Neural crest cell (in vitro differentiated cells): ENCODE measurements at places on chromosomes 4 and X. TPM values are rescaled to one million over a fixed set of nuclear protein-coding genes. Genes with fewer than 3 reads are reported as not detected.

The KIF4A gene
- 57.8 and 58.5 TPM in 2 replicates for total RNA-seq

DNA sequence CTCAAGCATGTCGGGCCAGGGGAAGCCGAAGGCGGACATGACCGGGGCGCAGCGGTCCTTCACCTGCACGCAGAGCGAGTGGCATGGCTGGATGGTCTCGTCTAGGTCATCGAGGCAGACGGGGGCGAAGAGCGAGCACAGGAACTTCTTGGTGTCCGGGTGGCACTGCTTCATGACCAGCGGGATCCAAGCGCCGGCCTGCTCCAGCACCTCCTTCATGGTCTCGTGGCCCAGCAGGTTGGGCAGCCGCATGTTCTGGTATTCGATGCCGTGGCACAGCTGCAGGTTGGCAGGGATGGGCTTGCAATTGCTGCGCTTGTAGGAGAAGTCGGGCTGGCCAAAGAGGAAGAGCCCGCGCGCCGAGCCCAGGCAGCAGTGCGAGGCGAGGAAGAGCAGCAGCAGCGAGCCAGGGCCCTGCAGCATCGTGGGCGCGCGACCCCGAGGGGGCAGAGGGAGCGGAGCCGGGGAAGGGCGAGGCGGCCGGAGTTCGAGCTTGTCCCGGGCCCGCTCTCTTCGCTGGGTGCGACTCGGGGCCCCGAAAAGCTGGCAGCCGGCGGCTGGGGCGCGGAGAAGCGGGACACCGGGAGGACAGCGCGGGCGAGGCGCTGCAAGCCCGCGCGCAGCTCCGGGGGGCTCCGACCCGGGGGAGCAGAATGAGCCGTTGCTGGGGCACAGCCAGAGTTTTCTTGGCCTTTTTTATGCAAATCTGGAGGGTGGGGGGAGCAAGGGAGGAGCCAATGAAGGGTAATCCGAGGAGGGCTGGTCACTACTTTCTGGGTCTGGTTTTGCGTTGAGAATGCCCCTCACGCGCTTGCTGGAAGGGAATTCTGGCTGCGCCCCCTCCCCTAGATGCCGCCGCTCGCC is at the start of gene SFRP2:
SFRP2 (minus strand) TSS at position 671 of the 864 bp plus-strand sequence; CDS start at position 423, 248 bp downstream.
- DNase-seq, result peak; percentile 68

DNA sequence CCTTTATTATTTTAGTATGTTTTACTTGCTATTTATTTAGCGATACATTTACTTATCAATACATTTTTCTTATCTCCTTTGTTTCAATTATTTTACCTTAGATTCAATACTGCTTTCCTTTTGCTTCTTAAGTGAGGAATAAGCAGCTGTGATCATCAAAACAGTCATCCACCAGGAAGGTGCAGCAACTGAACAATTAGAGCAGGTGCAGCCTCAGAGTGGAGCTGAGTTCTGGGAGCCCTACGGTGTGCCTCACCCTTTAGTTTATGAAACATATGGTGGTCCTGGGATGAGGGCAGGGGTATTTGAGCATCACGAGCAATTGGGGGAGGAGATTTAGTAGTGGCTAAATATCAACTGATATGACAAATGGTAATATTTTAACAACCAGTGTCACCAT is 111.0 kb downstream of the FRYL start:
- DNase-seq, result no peak

- no peak for DNase-seq
These were observed 68.7 kb downstream of the PAK3 start for GRCh38 chrX:111164728-111165127.

The FAM47B gene
- total RNA-seq, result not detected in 2 replicates

DNA sequence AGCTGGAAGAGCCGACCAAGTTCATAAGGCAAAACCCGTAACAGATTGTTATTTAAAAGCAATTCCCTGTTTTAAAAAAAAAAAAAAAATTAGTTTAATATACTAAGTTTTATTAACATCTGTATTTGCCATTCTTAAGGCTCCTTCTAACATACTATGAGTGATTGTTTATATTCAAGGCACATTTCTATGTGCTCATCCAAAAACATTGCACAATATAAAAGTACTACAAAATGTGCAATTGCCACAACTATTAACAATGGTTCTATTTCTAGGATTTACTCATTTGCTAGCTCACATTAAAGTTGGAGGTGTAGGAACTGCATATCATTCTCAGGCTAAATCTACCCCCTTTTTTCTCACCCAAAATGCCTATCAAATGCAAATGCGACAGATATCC is 46.1 kb downstream of the CNOT6L start:
- no peak for DNase-seq

DNA sequence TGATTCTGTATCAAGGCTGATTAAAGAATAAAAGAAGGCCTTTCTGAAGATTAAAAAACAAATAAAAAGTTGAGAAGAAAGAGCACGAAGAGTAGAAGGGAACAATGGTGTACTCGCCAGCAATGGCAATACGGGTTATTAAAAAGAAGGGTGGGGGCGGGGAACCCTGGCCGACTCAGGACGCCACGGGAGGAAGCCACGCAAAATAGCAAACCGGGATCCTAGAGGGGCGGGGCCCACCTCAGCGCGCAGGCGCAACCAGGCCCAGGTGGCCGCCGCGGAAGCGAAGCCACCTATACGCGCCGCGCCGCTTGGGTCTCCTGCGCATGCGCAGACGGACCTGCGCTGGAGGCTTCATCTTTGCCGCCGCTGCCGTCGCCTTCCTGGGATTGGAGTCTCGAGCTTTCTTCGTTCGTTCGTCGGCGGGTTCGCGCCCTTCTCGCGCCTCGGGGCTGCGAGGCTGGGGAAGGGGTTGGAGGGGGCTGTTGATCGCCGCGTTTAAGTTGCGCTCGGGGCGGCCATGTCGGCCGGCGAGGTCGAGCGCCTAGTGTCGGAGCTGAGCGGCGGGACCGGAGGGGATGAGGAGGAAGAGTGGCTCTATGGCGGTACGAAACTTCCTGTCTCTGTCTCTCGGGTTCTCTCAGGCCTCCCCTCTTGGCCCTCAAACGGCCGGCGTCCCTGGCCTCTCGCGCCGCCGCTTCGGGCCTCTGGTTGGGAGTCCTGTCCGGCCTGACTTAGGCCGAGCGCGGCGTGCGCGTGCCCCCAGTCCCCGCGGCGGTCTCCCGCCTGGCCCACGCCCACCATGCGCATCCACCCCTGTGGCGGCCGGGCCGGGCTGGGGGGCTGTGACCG is at the start of gene FIP1L1:
FIP1L1 (plus strand) TSS at position 323 of the 852 bp plus-strand sequence; CDS start at position 521, 198 bp downstream.
- DNase-seq, result peak; percentile 90

DNA sequence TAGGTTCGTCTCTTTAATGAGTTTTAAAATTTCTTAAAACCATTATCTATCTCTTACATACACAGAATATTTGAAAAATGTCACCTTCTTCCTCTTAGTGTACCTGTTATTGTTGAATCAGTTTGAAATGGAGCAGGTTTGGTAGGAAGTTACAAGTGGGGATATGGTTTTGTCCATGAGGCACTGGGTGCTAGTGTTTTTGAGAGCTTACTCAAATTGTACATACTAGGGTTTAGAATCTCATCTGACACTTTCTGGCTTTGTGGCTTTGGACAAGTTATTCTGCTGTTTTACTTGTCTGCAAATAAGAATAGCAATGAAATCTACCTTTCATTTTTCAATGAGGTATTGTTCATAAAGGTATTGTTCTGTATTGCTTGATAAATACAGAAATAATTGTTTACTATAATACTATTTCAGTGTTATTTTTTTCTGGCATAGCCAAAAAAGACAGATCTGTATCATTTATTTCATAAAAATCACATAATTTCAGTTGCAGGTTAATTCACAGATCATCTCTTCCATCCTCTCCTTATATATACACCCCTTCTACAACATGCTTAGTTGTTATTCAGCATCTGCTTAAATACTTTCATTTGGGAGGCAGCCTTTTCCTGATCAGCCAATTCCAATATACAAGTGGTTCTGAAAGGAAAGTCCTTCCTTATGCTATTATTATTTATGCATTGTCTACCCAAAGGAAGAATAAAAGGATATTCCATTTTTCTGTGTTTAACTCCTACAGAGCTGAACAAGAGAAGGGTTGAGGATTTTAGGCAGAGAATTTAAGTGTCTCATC is 13.3 kb downstream of the NCAPG start:
- DNase-seq, result no peak

DNA sequence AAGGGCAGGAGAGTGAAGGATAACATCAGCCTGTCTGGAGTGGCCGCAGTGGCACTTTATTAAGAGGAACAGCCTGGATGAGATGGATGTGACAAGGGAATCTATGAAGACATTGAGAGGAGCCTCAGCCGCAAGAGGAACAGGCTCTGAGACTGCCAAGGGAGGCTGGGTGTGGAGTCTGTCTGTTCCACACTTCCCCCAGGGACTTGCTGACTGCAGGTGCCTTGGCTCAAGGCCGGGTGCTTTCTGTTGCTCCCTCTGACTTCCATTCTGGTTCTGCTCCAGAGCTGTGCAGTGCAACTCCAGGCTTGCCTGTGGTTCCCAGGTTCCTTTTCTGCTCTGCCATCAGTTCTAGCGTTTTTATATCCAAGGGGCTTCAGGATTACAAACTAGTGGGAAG is 54.6 kb downstream of the FRMPD3 start:
- no peak for DNase-seq

GRCh38 chr4:38917481-38918025 is 49.9 kb downstream of the FAM114A1 start:
- DNase-seq, result no peak
